ENCODE measurements at places on chromosomes 5 and 9.

DNA sequence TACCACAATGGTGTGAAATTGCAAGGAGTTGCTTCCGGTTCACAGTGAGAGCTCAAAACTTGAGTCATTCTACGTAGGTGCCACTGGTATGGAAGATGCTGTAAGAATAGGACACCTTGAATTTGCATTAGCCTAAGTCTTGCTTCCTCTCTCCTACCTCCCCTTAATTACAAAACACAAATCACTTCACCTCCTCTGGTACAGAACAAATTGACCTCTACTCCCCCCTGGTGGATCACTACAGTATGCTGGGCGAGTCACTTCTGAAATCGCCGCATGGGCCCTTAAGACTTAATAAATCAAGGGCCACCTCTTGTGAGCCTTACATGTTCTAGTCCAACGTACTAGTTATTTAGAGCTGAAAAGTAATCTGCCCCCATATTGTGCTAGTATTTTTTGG, 145.3 kb upstream of the SMARCA2 start:
- no peak for DNase-seq

DNA sequence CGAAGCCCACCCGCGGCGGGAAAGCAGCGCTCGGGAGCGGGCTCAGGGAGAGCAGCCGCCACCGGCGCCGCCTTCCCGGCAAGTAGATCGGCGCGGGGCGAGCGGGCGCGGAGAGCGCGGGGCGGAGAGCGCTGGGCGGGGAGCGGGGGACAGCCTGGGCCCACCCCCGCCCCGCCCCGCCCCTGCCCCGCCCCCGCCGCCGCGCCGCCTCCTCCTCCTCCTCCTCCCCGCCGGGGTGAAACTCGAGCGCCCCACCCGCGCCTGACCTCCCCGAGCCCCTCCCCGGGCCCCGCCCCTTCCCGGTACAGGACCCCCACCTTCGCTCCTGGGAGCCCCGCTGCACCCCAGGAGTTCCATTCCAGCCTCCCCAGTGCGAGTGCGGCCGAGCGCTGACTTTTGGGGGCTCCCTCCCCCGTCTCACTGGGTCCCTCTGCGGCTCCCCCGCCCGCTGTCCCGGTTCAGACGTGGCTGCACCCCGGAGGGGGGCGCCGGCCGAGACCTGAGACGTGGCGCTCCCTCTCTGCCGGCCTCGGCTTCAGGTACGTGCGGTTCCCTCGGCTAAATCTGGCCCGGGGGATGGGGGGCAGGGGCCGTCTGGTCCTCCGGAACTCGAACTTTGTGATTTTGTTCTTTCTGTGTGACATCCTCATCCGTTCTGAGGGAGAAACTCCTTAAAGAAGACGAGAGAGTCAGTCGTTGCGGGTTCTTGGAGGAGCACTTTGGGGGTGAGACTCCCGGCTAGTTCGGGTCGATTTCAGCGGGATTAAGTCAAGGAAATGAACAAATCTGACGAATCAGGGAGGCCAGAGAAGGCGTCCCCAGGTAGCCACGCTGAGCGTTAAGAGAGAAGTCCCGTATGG, at the start of gene SEMA5A:
TSS of gene SEMA5A (minus strand) at position 84 of the 860 bp plus-strand sequence. CDS start 166,129 bp downstream, outside the sequence.
- peak; percentile 9 for DNase-seq

GRCh38 chr9:92483627-92484545, 1.6 kb upstream of the ASPN start:
- DNase-seq: no peak

GRCh38 chr5:74623006-74623611, 17.4 kb downstream of the ENC1 start:
- no peak for DNase-seq

DNA sequence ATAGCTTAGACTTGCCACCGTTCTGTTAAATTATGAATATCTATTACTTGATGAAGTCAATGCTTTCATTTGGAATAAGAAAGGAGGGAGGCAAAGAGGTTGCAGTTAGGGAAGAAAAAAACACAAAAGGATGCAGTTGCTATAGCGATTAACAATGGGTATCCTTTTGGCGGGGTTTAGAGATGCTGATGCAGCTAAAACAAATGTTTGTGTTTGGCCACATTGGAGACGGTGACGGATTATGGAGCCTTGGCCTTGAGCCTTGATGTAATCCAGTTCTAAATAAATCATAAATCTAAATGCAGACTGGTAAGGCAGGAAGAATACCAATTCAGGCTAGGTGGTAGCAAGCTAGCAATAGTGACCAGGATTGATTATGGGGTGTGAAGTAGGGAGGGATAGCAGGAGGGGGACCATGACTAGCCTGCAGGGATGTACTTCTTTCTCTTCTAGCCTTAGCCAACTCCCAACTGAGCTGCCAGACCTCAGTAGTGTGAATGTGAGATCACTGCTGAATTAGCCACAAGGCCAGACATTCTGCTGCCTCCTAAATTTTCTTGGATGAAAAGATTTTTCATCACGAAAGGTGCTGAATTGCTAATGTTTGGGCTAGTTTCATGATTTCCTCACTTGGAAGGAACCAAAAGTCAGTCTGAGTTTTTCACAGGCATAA, 160.3 kb downstream of the TLR4 start:
- no peak for DNase-seq

GRCh38 chr5:33524476-33524875, 83.7 kb downstream of the TARS1 start:
- no peak for DNase-seq

GRCh38 chr9:35518981-35519679, 29.2 kb downstream of the RUSC2 start:
- no peak for DNase-seq

- no peak for DNase-seq
Observed at GRCh38 chr9:72772661-72773060, 180.2 kb downstream of the ALDH1A1 start.

DNA sequence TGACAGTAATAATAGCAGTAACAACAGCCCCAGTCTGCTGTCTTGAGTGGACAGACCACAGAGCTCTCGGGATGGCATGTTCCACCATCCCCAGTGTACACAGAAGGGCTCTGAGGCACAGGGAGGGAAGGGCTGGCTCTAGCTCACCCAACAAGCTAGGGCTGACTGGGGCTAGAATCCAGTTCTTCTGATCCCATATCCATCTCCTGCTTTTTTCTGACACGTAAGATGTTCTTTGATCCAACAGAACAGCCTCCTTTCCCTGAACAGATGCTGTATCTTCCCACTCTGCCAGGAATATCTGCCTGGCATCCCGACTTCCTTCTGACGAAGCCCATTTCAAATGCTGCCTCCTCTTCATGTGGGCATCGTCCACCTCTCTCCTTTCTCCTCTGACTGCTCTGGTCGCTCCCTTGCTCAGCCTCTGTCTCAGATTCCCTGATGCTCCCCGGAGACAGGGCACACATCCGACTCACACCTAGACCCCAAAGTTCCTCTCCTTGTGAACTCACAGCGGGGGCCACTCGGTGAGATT, 43.6 kb upstream of the CLK4 start:
- no peak for DNase-seq

DNA sequence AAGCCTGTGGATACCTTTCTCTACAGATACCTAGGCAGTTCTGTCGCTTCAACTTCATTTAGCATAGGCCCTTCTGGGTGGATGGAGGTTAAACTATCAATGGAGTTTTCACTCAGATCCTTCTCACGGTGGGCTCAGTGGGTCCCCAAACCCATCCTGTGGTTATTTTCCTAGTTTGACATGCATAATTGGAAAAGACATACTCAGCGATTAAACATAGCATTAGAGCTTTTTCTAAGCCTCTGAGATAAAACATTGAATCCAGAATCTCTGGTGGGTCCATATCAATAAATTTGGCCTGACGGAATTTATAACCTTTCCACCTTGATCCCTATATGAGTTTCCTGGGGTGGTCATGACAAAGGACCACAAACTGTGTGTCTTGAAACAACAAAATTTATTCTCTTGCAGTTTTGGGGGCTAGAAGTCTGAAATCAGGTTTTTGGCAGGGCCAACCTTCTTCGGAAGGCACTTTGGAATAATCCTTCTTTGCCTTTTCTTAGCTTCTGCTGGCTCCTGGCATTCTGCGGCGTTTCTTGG, 1.7 kb upstream of the OTULIN start:
- DNase-seq: no peak

GRCh38 chr5:180799902-180800801, 2.5 kb downstream of the MGAT1 start:
- no peak for DNase-seq

GRCh38 chr9:28925157-28925556, 1351.9 kb upstream of the C9orf72 start:
- no peak for DNase-seq

DNA sequence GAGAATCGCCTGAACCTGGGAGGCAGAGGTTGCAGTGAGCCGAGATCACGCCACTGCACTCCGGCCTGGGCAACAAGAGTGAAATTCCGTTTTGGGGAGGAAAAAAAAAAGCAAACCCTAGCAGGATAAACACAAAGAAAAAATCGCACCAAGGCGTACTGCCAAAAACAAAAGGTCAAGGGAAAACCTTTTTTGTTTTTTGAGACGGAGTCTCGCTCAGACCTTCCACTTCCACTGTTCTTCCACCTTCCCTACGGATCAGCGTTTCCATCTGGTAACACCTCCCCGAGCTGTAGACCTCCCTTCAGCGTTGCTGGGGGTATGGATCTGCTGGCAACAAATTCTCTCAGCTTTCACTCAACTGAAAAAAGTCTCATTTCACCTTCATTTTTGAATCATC, 20.1 kb upstream of the FCN2 start:
- DNase-seq: no peak

DNA sequence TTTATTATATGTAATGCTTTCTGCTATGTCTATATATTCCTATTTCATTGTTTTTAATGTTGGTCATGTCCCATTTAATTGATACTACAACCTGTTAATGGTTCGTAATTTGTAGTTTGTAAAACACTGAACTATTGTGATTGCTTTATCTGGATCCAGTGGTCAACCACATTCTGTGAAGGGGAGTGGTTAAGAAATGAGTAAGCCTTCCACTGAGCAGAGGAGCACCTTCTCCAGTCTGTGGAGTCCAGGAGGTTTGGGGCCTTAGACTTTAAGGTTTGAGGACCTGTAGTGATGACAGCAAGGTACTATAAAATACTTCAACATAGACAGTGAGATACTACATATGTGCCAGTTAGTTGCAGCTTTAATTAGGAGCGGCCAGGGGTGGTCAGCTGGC, 67.7 kb upstream of the RAD23B start:
- no peak for DNase-seq

DNA sequence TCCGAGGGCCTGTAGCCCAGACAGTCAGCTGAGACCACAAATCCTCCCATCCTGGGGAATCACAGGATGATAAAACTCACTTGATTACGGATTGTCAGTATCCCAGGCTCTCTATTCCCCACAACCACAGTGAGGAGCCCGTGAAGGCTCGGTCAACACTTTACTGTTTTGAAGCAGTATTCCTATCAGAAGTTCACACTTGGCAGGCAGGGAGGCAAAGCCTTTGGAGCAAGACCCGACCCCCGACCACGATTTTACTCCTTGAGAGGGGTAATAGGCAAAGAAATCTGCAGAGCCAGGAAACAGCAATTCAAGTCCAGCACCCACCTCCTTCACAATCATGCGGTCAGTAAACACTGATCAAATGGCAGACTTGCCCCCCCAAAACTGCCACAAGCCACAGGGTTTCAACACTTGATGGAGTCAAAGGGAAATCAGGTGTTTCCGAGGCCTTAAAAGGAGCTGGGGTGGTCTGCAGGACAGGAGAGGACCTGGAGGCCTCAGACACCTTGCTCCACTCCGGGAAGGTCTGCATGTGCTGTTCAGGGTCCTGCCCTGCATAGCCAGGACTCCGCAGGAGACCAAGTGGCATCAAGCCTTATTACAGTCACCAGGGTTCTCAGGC, 25.2 kb downstream of the BICD2 start:
- no peak for DNase-seq

- no peak for DNase-seq
Observed at GRCh38 chr5:145161391-145161790, 673.8 kb downstream of the PRELID2 start.

DNA sequence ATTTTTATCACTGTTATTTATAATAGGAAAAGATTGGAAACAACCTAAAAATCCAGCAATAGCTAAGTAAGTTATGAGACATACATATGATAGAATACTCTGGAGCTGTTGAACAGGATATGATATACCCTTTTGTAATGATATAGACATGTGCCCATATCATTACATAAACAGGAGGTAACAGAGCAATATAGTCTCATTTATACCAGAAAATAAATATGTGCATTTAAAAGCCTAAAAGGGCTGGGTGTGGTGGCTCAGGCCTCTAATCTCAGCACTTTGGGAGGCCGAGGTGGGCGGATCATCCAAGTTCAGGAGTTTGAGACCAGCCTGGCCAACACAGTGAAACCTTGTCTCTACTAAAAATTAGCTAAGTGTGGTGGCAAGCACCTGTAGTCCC, 2.3 kb upstream of the FABP6 start:
- DNase-seq: no peak

DNA sequence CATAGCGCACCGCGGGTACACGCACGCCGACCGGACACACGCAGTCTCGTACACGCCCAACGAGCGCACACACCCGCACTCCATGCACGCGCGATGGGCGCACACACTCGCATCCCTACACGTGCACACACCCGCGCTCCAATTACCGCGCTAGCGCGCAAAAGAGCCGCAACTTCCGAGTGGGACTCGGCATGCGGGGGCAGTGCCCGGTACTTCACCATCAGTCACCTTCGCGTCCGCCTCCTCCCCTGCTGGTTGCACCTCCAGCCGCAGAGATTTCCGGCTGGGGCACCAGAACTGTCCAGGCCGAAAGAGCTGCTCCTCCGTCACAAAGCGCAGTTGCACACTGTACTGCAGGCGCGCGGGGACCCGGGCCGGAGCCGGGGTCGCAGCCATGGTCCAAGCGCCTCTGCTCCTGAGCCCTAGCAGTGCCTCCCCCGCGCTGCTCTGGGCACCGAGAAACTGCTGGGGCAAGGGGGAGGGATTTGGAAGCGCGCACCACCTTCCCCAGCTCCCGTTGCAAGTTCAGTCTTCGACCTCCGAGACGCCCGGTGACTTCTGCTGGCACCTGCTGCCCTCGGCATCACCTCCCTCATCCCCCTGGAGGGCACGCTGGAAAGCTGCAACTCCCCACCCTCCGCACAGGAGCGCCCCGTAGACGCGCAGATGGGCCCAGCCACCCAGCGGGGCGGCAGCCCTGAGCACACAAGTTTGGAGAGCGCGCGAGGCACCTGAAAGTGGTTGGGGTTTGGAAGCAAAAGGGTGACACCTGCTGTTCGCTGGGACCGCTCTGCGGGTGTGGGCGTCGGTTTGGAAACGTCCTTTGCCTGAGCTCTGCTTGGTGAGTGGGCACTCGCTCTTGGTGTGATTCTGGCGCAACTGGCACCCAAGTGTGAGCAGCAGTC, 337.4 kb upstream of the PUM3 start:
- peak; percentile 9 for DNase-seq

- DNase-seq: no peak
Observed at GRCh38 chr9:20001058-20001457, 212.2 kb upstream of the SLC24A2 start.

DNA sequence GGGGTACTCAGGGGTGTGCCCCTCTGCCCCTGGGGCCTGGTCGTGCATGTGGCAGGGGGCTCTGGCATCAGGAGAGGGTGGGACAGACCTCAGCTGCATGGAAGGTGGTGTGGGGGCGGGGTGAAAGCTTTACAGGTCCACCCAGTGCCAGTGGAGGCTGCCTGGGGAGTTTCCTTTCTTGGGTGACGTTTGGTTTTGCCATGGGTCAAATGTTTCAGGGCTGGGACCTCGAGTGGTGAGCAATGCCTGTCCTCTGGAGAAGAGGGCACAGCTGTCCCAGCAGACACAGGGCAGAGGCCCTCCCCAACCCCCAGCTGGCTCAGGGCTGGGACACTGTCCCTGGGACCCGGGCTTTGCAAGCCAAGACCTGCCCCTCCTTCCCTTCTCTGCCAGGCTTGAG, 3.6 kb downstream of the RXRA start:
- DNase-seq: no peak

- DNase-seq: peak; percentile 36
Observed at GRCh38 chr9:122816163-122816867, 12.1 kb downstream of the PDCL start.

- DNase-seq: no peak
Observed at GRCh38 chr5:150278046-150278730, 11.4 kb downstream of the CAMK2A start.

All from stimulated activated CD4-positive, alpha-beta T cell treated with anti-CD3 and anti-CD28 coated beads, Interleukin-4, amount 100 ng/mL, for 4 hours (primary cell).